Breast epithelium (tissue), 4 donors: ENCODE measurements at places on chromosomes 2 and 18. TPM values are rescaled to one million over a fixed set of nuclear protein-coding genes. Genes with fewer than 3 reads are reported as not detected.

DNA sequence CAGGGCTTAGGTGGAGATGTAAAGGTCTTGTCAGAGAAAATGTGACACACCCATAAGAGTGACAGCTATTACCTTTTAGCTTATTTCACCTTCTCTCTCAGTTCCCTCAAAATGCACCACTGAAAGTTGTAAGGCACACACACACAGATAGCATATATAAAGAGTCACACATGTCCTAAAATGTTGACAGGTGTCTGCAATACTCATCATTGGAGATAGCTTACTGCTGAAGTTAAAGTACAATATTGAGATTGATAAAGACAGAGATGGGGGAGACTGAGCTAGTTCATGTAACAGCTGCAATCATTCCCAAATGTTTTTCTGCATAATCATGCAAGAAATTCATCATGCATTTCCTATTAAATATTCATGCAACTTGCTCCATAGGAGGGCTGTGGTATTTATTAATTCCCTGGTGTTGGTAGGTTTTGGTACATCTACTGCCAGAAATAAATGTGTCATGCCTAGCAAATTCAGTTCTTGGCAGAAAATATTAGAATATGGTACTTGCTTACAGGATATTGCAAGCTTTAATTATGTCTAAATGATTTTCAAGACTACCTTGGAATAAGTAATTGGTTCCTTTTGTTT is 118.8 kb upstream of the RBMS1 start:
- DNase-seq: no peak

DNA sequence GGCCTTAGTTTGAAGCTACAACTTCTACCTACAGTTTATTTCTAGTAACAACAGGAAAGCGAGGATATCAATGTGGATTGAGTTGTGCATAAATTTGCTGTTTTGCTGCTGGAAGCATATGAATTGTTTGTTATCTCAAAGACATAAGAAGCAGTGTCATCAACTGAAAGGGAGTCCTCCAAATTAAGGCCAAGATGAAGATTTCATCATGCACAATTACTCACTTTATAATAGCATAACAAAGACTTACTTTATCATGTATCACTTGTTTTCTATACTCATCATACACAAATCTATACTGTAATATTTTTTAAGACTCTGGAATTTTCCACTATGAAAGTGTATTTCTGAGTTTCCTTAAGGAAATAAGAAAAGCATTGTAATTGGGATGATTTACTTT is 136.1 kb upstream of the FANCL start:
- DNase-seq: no peak

DNA sequence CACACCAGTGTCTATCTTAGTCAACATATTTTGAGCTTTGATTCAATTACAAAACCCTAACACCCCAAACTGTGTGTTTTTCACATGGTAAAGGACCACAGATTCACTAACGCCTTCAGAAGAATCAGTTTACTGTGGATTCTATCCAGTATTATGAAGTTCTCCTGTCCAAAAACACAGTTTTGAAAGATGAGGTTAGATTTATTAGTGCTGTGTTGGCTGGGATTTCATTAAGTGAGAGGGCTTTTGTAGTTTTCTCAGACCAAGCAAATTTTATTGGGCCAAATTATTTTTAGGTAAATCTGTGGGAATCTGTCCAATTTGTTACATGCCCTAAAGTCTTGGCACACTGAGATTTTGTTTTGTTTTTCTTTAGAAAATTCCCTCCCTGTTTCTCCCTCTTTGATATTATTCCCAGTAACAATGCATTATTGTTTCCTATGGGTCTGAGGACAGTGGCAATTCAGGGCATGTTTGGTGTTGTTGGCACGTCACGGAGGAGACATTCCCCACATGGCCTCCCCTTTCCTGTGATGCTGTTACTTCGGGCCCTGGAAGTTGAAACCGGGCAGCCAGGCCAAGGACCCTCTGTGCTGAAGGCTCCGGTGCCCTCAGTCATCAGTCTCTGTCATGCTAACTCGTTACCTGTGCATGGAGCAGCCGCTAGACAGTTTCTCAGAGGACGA is 87.5 kb upstream of the ALKAL2 start:
- no peak for DNase-seq

DNA sequence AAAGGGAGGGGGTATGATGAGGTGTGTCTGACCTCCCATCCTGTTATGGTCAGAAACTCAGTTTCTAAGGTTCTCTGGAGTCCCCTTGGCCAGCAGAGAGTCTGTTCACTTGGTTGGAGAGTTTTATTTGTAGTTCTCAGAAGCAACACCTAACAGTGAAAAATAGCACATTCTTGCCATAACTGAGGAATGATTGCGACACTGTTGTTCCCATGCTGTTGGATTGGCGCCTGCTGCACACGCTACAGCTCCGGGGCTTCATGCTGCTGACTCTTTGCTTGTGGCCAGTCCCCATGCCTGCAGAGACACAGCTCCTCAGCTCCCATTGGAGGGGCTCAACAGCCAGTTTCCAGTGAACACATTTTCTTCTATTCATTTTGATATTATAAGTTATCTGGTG is 42.1 kb downstream of the TPGS2 start:
- peak; percentile 77 for DNase-seq

GRCh38 chr2:231991664-231992063 is 30.2 kb downstream of the DIS3L2 start:
- no peak for DNase-seq

- no peak for DNase-seq
Observed at GRCh38 chr18:42514512-42514911, 559.5 kb downstream of the PIK3C3 start.

The ABCG8 gene
- not detected for total RNA-seq

The FEV gene
- not detected for total RNA-seq
